ENCODE measurements at places on chromosomes 16 and 17.

DNA sequence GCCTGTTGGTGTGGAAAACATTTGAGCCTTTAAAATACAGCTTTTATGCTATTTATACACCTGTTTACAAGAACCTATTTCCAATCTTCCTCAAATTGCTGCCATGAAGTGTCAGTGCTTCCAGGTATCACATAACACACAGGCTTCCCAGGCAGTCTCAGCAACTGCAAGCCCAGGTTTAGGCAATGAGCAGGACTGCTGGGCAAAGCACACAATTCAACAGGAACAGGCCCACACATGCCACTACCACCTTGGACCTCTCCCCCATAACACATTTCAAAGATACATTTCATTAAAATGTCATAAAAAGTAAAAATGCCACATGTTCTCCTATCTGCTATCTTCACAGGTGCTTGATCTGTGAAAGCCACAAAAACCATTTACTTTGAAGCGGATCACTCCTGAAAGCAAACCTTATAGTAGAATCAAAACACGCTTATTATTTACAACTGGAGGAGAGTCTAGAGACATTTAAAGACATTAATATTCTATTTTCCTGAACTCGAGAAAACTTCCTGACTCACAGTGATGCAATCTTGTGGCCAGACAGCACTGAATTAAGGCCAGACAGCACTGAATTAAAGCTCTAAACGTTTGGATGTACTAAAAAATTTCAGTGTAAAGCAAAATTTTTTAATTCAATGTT is 31.5 kb downstream of the ANKFY1 start:
- no peak for DNase-seq

DNA sequence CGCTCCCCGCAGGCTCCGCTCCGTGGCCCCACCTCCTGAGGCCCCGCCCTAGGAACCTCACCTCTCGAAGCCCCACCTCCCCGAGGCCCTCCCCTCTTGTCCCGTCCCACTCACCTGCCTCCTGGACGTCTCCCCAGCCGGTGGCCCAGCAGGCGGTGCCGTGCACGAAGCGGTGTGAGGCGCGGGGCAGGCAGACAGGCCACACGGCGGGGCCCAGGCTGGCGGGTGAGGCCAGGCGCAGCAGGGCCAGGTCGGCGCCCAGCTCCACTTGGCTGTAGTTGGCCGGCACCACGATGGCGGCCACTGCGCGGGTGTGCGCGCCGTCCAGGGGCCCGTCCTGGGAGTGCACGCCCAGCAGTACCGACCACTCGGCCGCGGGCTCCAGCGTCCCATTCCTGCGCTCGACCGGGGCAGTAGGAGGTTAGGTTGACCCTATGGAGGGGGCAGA is 1.6 kb downstream of the PRSS36 start:
- DNase-seq = no peak

GRCh38 chr17:81534157-81535006 is 6.2 kb downstream of the FSCN2 start:
- no peak for DNase-seq

DNA sequence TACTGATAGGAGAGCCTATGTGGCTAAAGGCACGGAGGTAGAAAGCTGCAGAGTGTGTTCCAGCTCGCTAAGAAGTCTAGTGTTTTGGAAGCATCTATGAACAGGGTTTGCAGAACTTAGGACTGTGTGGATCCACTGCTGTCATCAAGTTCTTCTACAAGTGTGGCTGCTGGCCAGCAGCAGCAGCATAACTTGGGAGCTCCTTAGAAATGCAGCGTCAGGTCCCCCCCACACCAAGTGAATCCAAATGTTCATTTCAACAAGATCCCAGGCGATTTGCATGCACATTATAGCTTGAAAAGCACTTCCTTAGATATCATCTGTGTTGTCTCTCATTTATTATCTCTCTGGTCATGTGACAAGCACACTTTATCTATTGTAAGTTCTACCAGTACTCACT is 131.9 kb upstream of the SHISA6 start:
- DNase-seq = no peak

GRCh38 chr17:80826955-80827645 is 164.5 kb upstream of the CHMP6 start:
- DNase-seq = no peak

DNA sequence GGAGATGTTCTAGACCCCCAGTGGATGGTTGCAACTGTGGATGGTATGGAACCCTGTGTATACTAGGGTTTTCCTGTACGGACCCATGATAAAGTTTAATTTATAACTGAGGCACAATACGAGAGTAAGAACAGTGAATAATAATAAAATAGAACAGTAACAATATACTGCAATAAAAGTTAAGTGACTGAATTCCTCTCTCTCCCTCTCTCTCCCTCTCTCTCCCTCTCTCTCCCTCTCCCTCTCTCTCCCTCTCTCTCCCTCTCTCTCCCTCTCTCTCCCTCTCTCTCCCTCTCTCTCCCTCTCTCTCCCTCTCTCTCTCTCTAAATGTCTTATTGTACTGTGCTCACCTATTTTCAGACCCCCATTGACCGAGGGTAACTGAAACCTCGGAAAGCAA is 291.0 kb downstream of the IRF8 start:
- no peak for DNase-seq

GRCh38 chr16:57795431-57795878 is 6.8 kb downstream of the KIFC3 start:
- DNase-seq = no peak

DNA sequence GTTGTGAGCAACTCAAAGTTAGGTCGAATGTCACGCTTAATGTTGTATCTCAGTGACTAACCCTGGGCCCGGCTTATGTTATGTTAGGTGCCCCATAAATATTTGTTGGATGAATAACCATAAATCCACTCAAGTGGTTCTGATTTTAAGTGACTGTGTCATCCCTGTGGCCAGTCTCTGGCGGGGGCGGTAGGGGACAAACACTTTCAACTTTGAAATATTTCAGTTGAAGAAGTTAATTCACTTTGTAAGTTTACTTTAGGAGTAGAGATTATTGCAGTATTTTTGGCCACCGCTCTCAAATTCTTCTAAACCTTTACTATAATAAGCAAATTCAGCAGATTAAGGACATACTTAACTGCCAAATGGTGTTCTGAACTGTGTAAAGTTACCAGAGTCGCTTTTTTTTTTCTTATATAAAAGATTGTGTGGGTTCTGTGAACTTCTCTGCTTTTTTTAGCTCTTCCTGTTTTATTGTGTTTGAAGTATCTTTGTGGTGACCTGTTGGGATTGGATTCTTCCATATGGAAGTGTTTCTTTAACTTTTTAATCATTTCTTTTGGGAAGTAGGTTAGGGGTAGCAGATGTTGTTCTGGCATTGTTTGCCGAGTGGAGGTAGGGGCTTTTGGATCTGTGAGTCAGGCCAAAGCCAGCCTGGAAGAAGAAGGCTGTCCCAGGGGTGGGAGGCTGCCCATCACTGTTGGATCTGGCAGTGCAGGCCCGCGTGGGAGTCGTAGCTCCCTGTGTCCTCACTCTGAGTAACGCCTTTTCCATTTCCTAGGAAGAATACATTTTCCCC is 61.4 kb upstream of the TBX2 start:
- no peak for DNase-seq

DNA sequence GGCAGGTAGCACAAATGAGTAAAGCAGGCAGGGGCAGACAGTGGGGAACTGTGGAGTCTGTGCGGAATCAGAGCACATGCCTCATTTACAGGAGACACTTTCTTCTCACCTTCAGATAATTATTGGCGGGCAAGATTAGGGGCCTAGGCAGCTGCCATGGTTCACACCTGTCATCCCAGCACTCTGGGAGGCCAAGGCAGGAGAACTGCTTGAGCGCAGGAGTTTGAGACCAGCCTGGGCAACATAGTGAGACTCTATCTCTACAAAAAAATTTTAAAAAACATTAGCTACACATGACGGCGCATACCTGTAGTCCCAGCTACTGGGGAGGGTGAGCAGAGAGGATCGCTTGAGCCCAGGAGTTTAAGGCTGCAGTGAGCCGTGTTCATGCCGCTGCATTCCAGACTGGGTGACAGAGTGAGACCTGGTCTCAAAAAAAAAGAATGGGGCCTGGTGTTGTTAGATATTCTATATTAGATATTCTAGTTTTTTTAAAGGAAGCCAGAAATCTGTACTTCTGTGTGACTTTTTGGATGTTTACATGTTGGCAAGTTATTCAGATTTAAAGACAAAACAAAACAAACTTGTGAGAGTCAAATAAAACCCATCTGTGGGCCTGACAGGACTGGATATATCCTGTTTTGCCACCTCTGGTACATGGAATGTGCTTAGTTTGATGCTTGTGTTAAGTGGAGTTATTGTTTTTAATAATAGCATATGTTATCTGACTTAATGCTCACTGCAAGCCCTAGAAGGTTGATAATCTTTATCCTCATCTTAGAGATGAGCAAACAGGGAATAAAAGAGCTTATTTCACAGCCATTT is 4.9 kb upstream of the LPCAT2 start:
- no peak for DNase-seq

GRCh38 chr16:73053364-73054124 is 5.6 kb upstream of the ZFHX3 start:
- no peak for DNase-seq

GRCh38 chr17:64320613-64321553 is 57.8 kb upstream of the TEX2 start:
- DNase-seq = no peak

DNA sequence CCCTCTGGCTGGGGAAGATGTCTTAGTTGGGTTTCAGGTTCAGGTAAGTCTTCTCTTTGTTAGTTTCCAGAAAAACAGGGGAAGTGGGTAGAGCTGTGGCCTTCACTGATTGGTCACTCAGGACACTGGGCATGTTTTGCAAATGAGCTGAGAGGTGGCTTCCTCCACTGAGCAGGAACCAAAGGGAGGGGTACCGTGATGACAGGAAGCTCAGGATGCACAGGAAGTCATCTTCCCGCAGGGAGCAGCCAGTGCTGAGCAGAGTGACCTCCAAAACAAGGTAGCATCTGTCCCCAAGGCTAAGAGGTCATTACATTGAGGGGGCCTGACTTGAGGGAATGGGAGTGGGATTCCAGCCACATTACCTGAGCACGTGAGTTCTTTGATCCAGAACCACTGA is 5.6 kb downstream of the NT5C start:
- DNase-seq = no peak

DNA sequence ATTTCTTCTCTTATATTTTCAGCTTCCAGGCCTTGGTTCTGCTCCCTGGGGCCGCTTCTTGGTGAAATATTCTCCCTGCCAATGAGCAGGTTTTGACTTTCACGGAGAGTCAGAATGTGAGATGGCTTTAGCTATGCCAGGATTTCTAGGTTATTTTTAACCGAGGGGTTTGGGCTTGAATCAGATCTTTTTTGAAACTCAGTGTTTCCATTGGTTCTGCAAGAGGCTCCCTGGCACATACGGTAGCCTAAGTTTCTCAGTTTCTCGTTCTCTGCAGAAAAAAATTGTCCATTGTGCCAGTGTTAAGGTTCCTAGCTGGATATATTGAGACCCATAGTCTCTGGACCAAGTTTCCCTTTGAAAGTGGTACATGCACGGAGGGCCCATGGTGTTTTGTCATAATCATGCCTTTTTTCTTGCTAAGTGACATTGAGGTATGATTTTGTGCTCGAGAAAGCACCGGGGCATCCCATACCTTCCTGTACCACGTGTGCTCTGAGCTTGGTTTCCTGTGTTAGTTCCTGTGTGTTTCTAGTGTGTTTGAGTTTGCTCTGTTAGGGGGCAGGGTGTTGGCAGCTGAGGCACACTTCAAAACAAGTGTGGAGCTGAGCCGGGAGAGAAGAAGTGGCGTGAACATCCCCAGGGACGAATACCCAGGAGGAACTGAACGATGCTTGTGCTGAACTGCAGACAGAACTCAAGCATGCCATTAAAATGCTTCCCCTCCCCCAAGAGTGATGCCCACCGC is 127.2 kb downstream of the HS3ST3B1 start:
- no peak for DNase-seq

GRCh38 chr16:20291208-20292206 is 35.8 kb downstream of the GP2 start:
- no peak for DNase-seq

- no peak for DNase-seq
Observed at GRCh38 chr16:22296225-22297113, 740 bp upstream of the POLR3E start.

DNA sequence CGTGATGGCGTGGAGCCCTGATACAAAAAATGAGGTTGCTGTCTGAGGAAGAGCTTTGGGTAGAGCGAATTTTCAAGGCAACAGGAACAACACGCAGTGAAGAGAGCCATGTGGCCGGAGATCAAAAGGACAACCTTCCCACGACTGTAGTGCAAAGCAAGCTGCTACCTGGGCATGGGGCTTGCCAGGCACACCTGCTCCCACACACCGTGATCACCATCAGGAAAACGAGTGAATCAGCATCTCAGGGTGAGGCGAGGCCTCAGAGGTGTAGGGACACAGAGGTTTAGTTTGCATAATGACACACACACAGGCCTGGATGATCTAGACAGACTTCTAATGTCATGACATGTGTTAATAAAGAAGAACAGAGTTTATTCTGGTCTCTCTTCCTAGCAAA is 65.7 kb downstream of the PARN start:
- no peak for DNase-seq

GRCh38 chr17:19996086-19996485 is 13.1 kb upstream of the SPECC1 start:
- DNase-seq = no peak

DNA sequence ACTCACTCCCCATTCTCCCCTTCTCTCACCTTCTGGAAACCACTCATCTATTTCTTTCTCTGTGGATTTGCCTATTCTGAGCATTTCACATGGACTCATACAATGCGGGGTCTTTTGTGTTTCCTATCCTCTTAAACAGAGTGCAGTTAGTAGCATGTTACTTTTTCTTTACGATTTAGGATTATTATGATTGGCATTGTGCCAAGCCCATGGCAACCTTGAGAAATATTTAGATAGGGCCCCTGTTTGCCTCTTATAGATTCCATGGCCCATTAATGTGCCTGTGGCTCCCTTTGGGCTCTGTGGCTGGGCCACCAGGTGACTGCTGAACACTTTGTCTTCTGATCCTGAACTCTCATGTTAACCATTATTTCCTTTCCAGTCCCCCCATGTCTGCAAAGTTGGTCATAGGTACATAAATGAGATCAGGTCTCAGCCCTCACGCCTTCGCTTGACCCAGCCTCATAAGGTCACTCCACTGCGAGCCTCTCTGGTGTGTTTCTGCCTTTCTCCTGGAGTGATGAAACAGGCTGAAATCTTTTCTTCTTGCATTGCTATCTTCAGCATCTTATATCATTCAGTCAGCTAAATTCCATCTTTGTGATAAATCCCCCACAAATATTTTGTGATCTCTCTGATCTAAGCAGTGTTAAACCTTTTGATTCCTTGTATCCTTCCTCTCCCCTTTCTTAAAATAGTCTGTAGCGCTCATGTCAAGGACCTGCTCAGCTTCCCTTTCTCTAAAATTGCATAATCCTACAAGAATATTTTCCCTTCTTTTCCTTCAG is 44.0 kb downstream of the MYH3 start:
- DNase-seq = no peak

- no peak for DNase-seq
Observed at GRCh38 chr17:41296846-41297245, 5.8 kb downstream of the KRTAP29-1 start.

DNA sequence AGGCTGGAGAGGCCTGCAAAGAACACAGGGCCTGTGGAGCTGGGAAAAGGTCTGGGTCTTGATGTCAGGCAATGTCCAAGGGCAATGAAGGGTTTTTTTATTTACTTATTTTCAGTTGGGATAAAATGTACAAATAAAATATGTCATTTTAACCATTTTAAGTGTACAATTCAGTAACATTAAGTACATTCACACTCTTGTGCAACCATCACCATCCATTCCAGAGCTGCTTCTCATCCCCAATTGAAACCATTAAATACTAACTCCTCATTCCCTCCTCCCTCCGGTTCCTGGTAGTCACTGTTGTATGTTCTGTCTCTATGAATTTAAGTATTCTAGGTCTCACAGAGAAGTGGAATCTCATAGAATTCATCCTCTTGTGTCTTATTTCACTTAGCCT is 444.7 kb downstream of the HS3ST3B1 start:
- DNase-seq = no peak

- DNase-seq = no peak
Observed at GRCh38 chr16:50166511-50167500, 13.7 kb downstream of the TENT4B start.
